ENCODE measurements at places on chromosomes 3 and 15.

- DNase-seq: peak; percentile 81
These were observed 525.8 kb upstream of the PROK2 start for GRCh38 chr3:72310419-72311380.

GRCh38 chr3:182487143-182487542 lies 306.2 kb upstream of the ATP11B start:
- DNase-seq: no peak

GRCh38 chr3:189338366-189338765 lies 166.6 kb downstream of the TPRG1 start:
- DNase-seq: no peak

GRCh38 chr3:24166515-24166914 lies 221.4 kb downstream of the NR1D2 start:
- no peak for DNase-seq

DNA sequence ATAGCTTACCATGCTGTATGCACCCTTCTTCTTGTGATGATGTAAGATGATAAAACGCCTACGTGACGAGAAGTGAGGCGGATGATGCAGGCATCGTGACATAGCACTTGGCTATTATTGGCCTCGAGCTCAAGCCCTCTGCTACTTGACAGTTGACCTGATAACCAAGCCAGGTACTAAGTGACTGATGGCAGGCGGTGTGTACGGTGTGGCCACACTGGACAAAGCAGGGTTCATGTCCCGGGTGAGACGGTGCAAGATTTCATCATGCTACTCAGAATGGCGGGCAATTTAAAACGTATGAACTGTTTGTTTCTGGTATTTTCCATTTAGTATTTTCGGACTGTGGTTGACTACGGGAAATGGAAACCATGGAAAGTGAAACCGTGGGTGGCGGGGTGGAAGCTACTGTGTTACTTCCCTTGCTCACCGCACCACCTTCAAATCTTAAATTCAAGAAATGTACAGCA lies 57.7 kb downstream of the SLC12A8 start:
- no peak for DNase-seq

DNA sequence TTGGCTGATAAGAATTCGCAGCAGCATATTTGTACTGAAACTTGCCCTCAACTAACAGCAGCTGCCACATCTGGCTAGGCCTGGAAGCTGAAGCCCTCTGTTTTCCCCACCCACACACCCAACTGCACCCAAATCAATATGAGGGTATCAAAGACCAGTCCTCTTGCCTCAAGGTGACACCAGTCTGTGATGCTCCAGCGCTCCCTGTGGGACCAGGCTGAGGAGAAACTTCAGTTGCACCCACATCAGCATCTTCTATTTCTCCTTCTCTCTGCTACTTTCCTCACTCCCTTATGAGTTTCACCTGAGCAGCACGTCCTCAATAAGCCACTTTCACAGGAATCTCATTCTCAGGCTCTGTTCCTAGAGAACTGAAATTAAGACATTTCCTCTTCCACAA lies 18.7 kb upstream of the GRAMD1C start:
- DNase-seq: no peak

- no peak for DNase-seq
These were observed 71.4 kb upstream of the HERC1 start for GRCh38 chr15:63905131-63905530.

- peak; percentile 49 for DNase-seq
These were observed 4.1 kb upstream of the GCSAM start for GRCh38 chr3:112136959-112137693.

GRCh38 chr3:37162501-37163245 lies 11.7 kb downstream of the LRRFIP2 start:
- no peak for DNase-seq

DNA sequence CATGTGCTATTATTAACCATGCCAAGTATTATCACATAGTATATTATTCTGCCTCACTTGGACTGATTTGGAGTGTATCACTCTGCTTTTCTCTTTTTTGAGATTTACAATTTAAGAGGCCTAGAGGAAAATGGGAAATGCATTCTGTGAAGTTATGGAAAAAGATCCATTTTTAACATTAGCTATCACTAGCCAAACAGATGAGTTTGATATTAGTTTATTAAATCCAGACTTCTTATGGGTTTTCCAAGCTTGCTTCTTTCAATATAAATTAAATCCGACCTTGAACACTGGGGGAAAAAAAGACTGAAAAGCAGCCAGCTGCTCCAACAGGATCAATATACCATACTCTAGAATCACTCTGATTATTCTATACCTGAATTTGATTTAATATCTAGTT lies 30.1 kb upstream of the PLOD2 start:
- DNase-seq: no peak

DNA sequence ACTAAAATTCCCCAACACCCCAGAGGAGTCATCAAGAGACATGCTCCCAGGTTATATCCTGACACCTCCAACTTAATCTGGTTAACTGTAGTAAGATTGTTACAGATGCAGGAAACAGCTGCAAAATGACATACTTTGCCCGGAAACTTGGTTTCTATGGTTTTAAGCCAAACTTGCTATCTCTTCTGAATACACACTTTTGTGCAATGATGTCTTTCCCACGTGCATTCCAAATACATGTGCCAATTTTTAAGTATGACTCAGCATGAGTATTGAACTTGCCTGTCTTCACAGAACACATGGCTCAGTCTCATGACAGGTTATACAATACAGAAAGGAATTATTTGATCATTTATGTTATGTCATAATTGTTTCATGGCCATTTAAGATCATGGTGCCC lies 207.0 kb upstream of the DCBLD2 start:
- peak; percentile 96 for DNase-seq

DNA sequence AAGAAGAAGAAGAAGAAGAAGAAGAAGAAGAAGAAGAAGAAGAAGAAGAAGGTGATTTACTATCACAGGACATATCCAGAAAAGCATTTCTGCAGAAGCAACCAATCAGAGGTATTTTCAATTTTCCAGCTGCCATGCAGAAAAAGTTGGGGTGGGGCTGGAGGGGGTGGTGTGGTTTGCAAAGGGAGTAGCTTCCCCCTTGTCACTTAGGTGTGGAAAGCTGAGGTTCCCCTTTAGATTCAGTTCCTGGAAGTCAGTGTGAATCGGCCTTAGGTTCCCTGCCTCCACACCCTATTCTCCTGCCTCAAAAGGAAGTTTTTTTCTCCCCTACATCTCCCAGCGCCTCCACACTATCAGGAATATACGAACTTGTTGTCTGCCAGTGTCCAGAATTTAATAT lies 276.7 kb upstream of the ARRDC4 start:
- DNase-seq: no peak

GRCh38 chr3:125192190-125193035 lies 20.1 kb downstream of the SLC12A8 start:
- DNase-seq: no peak

GRCh38 chr3:156174229-156174847 lies 54.0 kb downstream of the KCNAB1 start:
- DNase-seq: peak; percentile 64

GRCh38 chr15:77480859-77481633 lies 60.4 kb downstream of the HMG20A start:
- DNase-seq: no peak

GRCh38 chr15:52557274-52557641 lies 11.6 kb downstream of the ARPP19 start:
- DNase-seq: no peak

DNA sequence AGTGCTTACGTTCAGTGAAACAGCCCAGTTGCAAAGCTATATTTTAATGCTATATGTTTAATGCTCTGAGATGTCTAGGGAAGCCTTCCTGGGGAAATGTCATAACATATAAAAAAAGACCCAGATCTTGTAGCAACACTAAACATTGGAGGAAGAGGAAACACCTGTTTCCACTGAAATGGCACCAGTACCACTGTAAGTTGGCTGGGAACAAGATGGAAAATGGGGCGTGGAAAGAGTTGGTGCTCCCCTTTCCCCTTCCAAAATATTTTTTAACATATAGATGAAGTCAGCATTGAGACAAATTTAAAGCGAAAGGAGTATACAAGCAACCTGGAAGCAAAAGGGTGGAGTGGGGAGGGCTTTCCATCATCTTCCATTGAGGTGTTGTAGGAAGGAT lies 289.9 kb upstream of the COL8A1 start:
- no peak for DNase-seq

DNA sequence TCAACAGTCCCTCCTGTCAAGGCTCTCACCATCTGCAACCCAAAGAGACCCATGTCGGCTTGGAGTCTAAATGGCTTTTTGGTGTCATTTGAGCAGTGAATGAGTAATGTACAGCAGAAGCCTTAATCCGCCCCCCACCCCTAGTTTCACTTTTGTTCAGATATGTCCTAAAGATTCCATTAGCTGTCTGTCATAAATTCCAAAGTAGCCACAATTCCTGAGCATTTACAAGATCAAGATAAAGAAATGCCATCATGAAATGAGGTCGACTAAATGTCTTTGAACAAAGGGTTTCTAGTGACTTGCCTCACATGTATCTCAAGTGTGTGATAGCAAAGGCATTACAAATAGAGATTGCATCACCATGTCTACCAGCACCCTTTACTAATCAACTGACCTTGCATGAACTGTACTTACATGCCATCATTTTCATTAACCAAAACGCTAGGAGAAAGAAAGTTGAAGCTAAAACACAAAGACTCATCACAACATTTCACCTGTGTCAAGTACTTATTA lies 123.8 kb upstream of the PHLDB2 start:
- DNase-seq: peak; percentile 98

DNA sequence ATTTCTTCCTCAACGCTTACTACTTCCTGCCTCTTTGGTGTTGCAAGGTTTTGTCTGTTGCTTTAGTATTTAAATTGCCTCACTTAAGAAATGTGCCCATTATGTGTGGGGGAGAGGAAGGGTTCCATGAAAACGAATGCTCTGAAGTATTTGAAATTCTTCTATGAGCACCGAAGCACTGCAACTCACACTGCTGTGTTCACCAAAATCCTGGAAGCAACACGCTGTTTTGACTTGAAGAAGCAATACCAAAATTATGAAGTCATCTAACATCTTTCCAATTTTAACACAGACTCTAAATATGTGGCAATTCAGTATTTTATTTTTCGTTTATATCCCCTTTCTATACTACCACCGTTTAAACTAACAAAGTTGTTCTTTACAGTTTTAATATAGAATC lies 101.5 kb downstream of the RBMS3 start:
- DNase-seq: no peak

DNA sequence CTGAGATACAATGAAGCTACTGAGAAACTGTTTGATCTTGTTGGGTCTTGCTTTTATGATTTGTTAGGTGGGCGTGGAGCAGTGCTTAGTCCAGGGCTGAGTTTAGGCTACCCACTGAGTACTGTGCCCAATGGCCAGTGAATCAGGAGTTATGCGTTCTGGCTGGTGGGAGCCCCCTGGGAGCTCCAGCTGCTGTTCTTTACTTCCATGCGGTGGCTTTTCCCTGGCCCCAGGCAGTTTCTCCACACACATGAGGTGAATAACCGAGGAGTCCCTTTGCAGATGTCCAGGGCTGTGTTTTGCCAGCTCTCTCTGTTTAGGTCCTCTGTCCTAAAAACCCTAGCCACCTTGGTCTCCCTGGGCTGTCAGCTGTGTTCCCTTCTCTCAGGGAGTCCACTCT lies 106.5 kb downstream of the KLF13 start:
- DNase-seq: peak; percentile 19

DNA sequence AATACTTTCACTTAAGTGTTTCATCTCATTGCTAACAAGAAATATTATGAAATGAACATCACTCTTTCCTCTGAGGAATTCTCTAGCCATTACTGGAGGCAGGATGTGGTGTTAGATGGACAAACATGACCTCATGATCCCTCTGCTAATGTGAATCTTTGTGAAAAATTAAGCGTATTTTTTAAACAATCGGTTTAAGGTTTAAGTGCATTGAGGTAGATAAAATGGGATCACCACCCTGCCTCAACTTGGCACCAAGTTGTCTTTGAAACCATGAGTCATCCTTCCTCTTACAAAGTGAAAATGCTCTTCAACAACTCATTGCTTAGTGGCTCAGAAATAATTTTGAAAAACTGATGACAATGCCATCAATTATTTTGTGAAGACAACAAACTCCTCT lies 76.0 kb upstream of the DCBLD2 start:
- DNase-seq: peak; percentile 96

GRCh38 chr3:120524171-120524923 lies 71.8 kb upstream of the NDUFB4 start:
- peak; percentile 80 for DNase-seq

GRCh38 chr3:192851821-192852372 lies 65.8 kb downstream of the MB21D2 start:
- peak; percentile 85 for DNase-seq

- no peak for DNase-seq
These were observed 219.4 kb downstream of the STAG1 start for GRCh38 chr3:136532766-136533165.

DNA sequence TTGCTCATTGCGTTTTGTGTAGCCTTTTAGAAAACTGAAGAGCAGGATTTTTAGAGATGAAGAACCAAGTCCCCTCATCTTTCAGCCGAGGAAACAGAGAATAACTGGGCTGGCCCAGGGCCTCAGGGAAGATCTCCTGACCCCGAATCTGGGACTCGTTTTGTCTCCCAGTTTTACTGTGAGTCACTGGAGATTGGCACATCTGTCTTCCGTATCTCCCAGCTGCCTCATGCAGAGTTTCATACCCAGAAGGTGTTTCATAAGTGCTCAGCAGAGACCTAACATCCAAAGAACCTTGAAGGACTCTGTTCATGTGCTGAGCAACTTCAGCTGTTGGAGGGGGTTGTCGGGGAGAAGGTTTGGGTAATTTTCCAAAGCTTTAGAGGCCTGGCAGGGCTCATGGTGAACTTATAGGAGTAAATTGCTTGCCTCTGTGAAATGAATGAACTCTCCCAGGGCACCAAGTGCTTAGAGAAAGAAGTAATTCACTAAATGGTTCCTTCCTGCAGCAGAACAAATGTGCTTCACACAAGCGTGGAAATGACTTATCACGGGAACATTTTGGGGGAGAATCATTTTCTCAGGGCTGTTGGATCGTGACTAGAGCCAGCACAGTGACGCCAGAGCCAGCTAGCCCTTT lies 121.4 kb downstream of the FAM43A start:
- peak; percentile 23 for DNase-seq

GRCh38 chr3:43102773-43103480 lies 3.0 kb downstream of the POMGNT2 start:
- no peak for DNase-seq

DNA sequence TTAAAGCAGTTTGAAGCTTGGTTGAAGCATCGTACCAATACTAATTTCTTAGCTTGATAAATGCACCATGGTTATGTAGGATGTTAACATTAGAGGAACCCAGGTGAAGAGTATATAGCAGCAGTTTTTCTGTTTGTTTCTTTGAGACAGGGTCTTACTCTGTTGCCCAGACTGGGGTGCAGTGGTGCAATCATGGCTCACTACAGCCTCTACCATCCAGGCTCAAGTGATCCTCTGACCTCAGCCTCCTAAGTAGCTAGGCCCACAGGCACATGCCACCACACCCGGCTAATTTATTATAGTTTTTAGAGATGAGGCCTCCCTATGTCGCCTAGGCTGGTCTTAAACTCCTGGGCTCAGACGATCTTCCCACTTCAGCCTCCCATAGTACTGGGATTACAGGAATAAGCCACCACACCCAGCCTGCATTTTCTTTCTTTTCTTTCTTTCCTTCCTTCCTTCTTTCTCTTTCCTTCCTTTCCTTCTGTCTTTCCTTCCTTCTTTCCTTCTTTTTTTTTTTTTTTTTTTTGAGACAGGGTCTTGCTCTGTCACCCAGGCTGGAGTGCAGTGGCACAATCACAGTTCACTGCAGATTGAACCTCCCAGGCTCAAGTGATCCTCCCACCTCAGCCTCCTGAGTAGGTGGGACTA lies 6.1 kb downstream of the PEAK1 start:
- DNase-seq: no peak

All from ELR (cell line).